SK-N-SH (cell line): ENCODE measurements at places on chromosomes 11 and 22.

DNA sequence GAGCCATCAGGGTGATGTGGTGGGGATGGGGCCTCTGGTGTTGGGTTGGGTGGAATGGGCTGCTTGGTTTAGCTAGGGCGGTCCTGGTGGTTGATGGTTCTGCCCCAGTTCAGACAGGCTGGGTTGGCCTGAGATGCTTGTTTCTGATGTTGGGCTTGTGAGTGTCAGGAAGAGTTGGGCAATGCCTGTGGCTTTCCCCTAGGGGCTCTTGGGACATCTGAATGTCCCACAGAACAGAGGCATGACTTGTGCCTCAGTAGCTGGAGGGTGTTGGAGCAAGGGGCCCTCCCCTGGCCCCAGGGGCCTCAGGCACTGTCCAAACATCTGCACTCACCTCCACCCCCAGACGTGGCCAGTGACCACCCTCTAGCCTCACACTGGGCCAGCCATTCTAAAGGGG is 14.0 kb upstream of the CTSD start:
- no peak for DNase-seq

GRCh38 chr11:31870609-31871309 is 59.6 kb upstream of the PAX6 start:
- DNase-seq: peak; percentile 49

- no peak for DNase-seq
These were observed 22.3 kb upstream of the A4GALT start for GRCh38 chr22:42742940-42743339.

DNA sequence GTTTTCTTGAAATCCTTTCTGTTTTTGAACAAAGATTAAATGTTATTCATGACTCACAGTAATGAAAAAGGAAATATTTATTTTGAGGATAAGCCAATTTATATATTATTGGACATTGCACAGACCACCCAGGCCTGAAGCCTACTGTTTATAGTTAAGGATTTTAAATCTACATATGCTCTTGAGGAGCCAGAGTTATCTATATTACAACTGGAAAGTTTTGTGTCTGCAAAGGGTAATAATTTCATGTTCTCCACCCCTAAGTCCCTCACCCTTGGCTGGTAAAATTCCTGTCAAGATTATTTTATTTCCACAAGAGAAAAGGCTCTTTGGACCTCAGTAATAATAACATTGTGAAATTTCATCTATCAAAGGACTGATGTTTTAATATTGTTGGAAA is 228.2 kb downstream of the TMEM135 start:
- DNase-seq: no peak

GRCh38 chr11:111745719-111746504 is 20.3 kb downstream of the PPP2R1B start:
- DNase-seq: no peak

GRCh38 chr11:129974237-129974636 is 28.4 kb downstream of the PRDM10 start:
- DNase-seq: no peak

DNA sequence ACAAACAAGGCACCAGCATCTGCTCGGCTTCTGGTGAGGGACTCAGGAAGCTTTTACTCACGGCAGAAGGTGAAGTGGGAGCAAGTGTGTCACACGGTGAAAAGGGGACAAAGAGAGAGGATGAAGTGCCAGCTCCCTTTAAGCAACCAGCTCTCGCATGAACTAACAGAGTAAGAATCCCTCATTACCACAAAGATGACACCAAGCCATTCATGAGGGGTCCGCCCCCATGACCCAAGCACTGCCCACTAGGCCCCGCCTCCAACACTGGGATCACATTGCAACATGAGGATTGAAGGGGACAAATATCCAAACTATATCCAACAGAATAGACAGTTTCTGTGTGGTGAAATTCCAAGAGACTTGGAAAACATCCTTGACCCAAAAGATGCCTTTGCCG is 198.2 kb upstream of the POU2AF2 start:
- DNase-seq: no peak

- DNase-seq: peak; percentile 35
These were observed 23.4 kb downstream of the PANX1 start for GRCh38 chr11:94151903-94152677.

DNA sequence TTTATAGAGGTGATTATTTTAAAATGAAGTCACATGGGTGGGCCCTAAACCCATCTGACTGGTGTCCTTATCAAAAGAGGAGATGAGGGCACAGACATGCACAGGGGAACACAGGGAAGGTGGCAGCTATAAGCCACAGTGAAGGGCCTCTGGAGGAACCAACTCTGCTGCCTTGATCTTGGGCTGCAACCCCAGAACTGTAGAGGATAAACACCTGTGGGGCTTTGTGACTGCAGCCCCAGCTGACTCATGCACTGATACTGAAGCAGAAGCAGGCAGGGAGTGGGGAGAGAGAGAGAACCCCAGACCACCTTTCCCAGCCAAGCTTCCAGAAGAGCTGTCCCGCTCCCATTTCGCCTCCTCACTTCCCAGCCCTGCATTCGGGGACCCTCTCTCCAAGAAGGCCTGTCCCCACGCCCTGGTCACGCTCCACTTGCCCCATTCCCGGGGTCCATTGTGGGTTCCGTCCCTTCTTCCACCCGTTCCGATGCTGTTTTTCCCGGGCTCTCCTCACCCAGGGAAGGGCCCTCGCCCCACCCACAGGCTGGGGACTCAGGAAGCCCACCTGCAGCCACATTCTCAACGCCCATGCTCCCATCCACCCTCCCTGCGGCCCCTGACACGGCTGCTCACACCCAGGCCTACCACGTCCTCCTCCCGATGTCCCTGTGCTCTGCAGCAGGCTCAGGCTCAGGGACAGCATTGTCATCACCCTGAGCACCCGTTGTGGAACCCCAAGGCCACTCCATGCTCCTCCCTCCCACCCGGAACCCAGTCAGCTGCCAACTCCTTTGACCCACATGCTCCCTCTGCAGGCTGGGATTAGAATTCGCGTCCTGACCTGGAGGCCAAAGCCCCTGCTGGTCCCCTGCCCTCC is 90.8 kb upstream of the SHANK2 start:
- peak; percentile 74 for DNase-seq

GRCh38 chr11:94924171-94924572 is 49.2 kb downstream of the CWC15 start:
- DNase-seq: peak; percentile 54

- peak; percentile 88 for DNase-seq
These were observed 38.0 kb upstream of the TBCEL start for GRCh38 chr11:120985718-120986569.

GRCh38 chr11:110679323-110679975 is 32.8 kb downstream of the ARHGAP20 start:
- DNase-seq: no peak

GRCh38 chr22:42280836-42281235 is 10.4 kb upstream of the TCF20 start:
- DNase-seq: no peak

DNA sequence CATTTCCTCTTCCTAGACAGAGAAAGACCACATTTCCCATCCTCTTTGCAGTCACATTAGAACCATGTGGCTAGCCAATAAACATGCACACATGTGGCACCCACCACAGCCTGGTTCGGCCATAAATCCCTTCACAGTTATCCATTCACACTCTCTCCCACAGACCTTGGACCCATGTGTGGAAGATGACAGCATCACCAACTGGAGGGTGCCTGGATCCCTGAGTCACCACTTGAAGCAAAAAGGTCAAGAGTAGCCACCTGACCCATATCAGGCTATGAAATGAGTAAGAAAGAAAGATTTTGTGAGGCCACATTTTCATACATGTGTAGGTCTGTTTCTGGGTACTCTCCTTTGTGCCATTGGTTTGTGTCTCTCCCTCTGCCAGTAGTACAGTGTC is 9.0 kb upstream of the TMEM121B start:
- DNase-seq: no peak

DNA sequence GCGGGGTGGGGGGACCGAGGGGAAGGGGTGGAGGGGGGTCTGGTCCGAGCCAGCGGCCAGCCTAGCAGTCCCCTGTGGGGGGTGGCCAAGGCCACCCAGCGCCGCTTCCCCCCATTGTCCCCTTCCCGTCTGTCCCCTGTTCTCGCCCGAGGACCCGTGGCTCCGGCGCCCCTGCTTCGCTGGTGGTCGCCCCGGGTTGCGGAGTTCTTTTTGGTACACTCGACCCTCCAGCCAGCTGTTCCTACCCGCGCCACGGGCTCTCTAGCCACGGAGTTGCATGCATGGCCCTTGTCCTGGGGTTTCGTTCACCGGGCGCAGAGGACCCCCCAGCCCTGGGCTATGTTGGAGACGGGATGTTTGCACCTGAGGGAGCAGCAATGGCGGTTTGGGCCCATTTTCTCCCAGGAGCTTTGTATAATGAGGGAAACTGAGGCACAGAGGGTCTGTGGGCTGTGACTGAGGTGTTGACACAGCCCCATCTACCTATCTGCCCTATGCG is 489 bp downstream of the RNF214 start:
- peak; percentile 83 for DNase-seq

DNA sequence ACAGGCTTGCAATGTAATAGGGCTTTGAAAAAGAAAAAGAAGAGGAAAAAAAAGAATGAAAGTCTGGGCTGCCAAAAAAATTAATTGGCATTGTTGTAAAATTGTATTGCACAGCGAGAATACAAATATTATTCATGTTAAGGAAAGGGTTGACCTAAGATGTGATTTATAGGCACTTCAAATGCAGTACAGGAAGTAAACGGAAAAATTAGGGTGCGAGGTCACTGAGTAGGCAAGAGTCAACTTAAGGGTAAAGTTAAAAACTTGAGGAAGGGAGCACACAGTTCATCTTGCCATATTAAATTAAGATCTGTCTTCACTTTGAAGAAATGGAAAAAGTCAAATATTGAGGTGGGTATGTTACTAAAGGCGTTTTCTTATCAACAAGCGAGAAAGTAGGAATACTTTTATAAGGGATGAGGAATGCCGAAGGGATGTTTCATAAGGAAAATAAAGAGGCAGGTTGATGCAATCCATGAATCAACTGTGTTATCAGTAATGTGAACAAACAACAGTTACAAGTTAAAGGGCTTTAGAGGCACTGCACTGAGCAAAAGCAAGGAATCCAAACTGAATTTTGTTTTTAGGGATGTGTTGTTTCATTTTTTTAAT is 123.0 kb downstream of the WT1 start:
- no peak for DNase-seq

DNA sequence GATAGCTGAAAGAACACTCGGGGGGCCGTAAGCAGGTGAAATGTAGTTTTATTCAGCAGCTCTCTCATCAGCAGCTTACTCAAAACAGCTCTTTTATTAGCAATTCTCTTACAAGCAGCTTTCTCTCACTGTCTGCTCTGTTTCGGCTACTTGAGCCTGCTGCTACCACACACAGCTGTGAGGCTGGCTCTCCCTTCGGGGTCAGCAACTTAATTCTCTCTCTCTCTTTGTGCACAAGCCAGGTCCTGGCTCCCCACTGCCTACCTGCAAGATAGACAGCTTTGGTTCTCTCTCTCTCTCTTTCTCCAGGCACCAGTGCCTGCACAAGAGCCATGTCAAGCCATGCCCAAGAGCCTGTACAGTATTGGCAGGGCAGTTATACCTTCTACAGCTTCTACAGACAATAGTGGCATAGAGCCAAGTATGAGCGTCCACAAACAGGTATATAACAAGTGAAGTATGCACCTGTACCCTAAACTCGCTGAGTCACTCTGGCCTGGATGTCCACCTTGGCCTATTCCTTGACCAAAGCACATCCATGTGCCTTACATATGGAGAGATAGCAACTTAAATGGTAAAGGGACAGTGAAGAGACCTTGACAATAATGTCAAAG is 110.8 kb downstream of the MTNR1B start:
- DNase-seq: no peak

GRCh38 chr11:36532941-36533601 is 23.0 kb upstream of the TRAF6 start:
- DNase-seq: peak; percentile 51

DNA sequence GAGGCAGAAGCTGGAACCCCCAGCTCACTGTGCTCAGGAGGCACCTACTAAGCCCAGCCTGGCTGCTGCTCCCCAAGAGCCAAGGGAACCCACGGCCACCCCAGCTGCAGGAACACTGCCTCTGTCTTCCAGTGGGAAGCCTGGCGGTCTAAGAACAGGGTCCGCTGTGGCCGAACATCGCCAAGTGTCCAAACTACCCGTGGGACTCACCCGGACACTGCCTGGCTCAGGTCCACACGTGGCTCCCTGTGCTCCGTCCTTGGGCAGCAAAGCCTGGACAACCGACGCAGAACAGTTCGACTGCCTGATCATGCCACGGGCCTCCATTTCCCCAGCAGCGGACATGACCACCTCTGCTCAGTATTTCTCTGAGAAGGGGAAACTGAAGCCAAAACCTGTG is 747.0 kb downstream of the BRD1 start:
- DNase-seq: no peak

DNA sequence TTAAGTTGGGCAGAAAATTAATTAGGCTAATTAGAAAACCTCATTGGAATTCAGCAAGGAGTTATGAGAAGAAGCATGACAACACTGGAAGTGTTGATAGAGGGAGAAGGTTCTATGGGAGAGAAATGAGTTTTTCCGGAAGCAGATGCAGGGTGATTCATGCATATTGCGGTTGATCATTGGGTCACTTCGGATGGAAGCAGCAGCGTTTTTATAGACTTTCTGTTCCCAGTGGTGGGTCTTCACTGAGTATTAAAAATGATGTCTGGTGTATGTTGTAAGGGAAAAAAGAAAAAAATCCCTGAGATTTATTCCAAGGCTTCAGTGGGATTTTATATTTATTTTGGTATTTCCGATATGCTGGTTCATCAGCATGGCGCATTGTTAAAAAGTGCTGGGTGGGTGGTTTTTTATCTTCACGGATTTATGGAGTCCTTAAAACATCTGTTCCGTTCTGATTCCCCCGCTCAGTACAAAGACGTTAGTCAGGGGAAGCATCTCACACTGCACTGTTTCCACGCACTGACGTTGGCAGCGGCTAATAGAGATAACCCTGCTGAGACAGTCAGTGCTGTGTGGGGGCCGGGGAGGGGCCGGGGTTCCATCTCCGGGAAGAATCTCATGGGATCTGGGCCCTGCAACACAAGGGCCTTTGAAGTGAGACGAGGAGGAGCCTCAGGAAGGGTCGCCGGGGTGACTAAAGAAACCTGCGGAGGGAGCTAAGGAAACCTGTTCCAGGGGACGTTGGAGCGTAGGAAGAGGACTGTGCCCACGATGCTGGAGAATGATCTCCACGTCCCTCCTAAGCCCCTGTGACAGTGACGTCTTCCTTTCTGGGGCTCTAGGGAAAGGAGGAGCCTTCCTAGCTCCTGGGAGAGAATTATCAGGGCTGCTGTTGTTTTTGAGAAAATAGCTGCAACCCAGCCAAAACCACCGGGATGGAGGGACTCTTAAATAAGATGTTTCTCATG is 390.0 kb downstream of the NTM start:
- DNase-seq: no peak

- no peak for DNase-seq
These were observed 5.0 kb upstream of the MTNR1B start for GRCh38 chr11:92964471-92964870.

GRCh38 chr11:75374646-75375045 is 23.2 kb upstream of the ARRB1 start:
- no peak for DNase-seq

- no peak for DNase-seq
These were observed 119.5 kb downstream of the ENTHD1 start for GRCh38 chr22:39773976-39774539.
